ENCODE measurements at places on chromosomes 6 and 20. TPM values are rescaled to one million over a fixed set of nuclear protein-coding genes. Genes with fewer than 3 reads are reported as not detected.

Gene C4B
- 2.5 TPM for total RNA-seq

Gene OR12D3
- not detected for total RNA-seq

Gene UNC93A
- total RNA-seq = not detected

Gene TNFRSF6B
- not detected for total RNA-seq

Gene EYS
- total RNA-seq = not detected

Gene MLN
- total RNA-seq = not detected

Gene B3GAT2
- total RNA-seq = not detected

Gene PCK1
- total RNA-seq = not detected

Gene RGS17
- not detected for total RNA-seq

Gene CFAP61
- total RNA-seq = not detected

Measured in activated CD8-positive, alpha-beta memory T cell treated with anti-CD3 and anti-CD28 coated beads for 36 hours (primary cell).